Psoas muscle (tissue), 8 donors: ENCODE measurements at places on chromosomes 2 and 18. TPM values are rescaled to one million over a fixed set of nuclear protein-coding genes. Genes with fewer than 3 reads are reported as not detected.
A peak's percentile ranks its signal among the peaks of the same experiment; 100 is the strongest.

GRCh38 chr18:7840411-7840810, 273.3 kb downstream of the PTPRM start:
- no peak for DNase-seq

The ARL5A gene
- total RNA-seq, result 42.5 TPM

The KLHL29 gene
- 14.1 TPM for total RNA-seq

The IL1RL2 gene
- total RNA-seq, result 0.69 TPM

DNA sequence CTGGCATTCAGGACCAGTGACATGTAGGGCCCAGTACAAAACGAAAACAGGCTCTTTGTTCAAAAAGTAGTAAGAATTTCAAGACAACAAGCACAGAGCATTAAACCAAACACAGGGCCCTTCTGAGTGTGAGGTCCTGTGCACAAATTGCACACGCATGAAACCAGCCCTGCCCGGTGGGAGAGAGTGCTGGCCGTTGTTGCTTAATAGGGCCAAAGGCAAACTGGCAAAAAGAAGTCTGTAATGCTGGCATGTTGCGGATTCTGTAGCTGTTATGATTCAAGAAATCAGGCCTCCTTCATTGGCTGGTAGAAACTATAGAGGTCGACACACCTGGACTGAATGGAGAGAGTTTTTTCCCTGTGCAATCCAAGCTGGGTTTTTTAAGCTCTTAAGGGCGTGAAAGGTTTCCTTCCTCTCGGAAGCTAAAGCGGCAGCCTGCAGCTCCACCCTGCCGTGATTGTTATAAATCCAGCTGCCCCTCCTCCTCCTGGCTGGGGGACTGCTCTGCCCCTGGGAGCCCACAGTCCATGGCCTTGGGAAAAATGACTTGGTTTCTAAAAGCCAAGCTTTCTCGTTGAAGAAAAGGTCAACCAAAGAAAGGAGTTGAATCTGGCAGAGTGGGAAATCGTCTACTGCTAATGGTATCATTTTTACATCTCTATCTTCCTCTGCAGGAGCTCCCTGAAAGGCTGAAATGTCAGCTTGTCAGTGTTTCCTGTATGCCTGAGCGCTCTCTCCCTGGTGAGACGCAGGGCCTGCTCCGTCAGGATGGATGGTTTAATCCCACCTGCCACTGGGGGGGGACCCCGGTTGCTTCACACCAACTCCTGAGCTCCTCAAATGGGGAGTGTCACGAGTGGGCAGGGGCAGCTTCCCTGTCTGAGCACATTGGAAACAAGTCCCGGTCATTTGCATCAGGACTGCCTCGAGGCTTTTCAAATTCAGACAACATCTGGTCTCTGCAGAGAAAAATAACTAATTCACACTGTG, 143.6 kb downstream of the ALPK2 start:
- no peak for DNase-seq

DNA sequence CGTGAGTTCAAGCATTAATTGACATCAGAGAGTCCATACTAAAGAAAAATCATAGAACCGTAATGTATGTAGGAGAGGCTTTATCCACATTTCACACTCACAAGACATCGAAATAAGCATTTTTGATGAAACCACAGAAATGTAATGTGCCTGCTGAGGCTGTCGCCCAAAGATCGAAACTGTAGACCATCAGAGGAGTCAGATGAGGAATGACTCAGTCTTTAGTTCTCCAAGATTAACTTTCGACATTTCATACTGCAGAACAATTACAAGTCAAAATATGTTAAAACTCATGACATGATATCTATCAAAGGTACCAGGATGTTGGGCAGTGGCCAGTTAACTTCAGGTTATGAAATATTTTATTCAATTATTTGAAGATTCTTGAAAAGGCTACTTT, 79.6 kb downstream of the RAB31 start:
- no peak for DNase-seq

DNA sequence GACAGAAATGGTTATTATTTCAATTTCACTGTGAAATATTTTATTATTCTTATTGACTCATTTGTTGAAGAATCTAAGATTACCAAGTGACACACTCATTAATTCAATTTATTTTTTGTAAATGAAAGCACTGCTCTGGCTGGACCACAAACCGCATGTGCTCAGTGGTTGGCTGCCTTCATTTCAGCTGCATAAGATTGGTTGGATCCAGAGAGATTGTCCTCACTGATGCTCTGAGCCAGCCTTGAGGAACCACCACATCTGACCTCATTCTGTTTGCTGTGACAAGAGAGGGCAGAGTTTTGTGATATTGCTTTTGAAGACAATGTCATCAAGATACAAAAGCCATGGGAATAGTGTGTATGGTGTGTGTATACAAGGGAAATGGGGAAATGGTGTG, 192.1 kb downstream of the CYRIA start:
- DNase-seq, result no peak

DNA sequence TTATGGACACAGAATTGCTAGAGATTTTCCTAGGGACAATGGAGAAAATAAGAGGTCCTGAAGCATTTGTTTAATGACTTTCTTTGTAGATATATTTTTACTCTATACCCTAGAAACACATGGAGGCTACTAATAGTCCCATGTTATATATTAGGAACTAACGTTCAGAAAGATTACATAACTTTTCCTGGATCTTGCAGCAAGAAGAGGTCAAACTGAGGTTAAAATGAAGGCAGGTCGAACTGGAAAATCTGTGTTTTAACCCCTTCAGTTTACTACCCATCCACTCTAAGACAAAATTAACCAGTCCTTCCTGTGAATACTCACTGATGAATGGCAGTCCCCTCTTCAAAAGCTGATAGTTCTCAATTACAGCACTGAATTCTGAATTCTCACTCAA, 1415.8 kb upstream of the CELF4 start:
- no peak for DNase-seq

DNA sequence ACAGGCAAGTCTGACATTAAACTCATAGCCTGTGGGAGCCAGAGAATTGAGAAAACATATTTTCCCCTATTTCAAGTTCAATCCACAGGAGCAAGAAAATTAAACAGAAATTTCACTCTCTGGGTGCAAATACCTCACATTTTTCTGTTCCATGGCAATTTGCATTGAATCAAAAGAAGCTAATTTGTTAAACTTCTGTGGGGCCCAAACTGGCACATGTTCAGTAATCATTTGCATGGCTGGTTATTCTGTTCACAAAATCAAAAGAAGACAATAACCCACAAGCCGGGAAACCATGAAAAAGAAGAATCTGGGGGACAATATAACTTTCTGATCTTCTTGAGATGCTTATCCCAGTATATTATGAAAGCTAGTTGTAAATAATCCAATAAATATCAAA, 363.1 kb downstream of the LRP1B start:
- no peak for DNase-seq

The ORC2 gene
- 17.7 TPM for total RNA-seq

- DNase-seq, result no peak
These were observed 196.1 kb downstream of the LTBP1 start for GRCh38 chr2:33142810-33143209.

DNA sequence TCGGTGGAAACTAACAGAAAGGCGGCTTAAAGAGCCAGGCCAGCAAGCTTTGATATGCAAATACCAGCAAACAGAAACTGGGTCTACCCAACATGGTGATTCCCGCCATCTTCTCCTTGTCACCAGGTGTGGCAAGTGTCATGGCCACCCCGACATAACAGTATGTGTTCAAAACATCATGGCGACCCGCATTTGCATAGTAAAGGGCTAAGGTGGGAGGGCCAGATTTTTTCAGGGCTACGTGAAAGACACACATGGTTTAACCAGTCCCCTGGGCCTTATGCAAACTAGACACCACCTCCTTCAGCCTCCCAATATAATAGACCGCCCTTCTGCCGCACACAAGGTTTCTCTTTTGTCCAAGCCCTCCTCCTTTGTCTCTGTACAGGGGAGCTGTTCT, 260.4 kb downstream of the METTL4 start:
- DNase-seq, result no peak

The SP5 gene
- total RNA-seq, result not detected

GRCh38 chr18:48769006-48769636, 181.6 kb downstream of the SMAD7 start:
- DNase-seq, result peak; percentile 34

The C2orf72 gene
- not detected for total RNA-seq

GRCh38 chr2:178069551-178069950, 3.0 kb downstream of the PDE11A start:
- no peak for DNase-seq

- no peak for DNase-seq
These were observed 38.1 kb downstream of the L3MBTL4 start for GRCh38 chr18:6376433-6377229.

GRCh38 chr18:13528739-13529392, 197.5 kb downstream of the FAM210A start:
- no peak for DNase-seq

GRCh38 chr2:203669820-203670219, 36.6 kb upstream of the CD28 start:
- DNase-seq, result no peak

GRCh38 chr2:240622060-240622411, 3.2 kb upstream of the GPR35 start:
- peak; percentile 26 for DNase-seq

DNA sequence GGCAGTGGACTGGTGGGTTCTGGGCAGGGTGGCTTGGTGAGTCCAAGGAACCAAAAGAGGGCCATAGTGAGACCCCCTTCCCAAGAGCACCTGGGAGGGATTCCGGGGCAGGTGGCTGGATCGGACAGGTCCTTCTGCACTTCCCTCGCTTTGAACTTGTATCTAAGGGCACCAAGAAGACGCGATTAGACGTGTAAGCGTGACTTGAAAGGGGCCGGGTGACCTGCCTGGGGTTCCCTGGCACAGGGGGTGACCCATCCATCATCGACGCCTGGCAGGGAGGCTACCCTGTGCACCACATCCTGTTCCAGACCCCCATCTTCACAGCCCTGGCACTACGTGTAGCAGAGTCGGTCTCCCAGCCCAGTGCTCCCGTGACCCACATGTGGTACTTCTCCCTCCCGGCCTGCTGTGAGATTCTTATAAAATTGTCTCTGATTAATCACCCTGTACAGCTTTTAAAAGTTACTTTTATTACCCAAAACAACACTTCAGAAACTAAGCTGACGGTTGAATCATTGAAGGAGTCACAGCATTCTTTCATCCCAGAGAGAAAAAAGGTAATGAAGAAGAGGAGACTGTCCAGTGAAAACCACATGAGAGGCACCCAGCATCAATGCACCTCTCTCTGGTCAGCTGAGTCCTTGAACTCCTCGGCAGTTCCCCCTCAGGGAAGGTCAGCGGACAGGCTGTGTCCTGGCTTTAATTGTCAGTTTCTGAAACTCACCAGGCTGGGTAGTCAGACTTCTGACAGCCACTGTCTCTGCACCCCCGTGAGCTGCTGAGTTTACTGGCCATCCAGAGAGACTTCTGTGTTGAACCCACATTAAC, 13.0 kb downstream of the SH3BP4 start:
- no peak for DNase-seq

- DNase-seq, result no peak
These were observed 278.3 kb downstream of the MYCN start for GRCh38 chr2:16218625-16219024.

The LHCGR gene
- total RNA-seq, result not detected

The MBP gene
- total RNA-seq, result 51.6 TPM

- no peak for DNase-seq
These were observed 39.9 kb downstream of the TANK start for GRCh38 chr2:161199912-161200701.

- DNase-seq, result no peak
These were observed 113.7 kb downstream of the C2orf74 start for GRCh38 chr2:61275575-61276184.

The CPS1 gene
- total RNA-seq, result 1.5 TPM

DNA sequence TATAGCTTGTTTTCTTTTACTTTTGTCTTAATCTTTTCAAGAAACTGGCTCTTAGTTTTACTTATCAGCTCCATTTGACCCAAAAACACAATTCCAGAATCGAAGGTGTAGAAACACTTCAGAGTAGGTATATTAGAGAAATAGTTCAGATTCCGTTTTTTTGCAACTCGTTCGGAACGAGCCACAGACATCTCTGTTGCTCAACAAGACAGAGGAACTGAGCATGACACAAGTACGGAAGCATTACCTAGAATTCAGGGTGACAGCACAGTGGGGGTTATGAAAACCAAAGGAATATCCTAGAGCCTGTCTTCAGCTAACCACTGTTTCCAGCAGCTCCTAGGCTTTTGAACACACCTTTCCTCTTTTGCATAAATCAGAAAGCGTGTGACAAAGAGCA, 5.0 kb downstream of the HRH4 start:
- DNase-seq, result no peak

DNA sequence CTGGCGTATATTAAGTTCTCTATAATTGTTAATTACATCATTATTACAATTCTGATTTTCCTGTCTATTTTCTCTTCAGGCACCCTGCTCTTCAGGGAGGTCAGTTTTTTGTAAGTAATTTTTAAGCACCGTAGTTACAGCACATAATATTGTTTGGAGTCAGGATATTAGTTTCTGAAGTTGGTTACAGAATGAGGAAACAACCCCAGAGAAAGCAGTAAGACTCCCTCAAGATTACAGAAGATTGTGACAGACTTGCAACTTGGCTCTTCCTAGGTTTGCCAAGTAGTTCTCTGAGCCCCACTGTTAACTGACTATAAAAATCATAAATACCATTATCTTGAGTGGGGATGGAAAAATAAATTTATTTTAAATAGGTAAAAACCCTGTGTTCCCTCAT, 921 bp downstream of the RPE start:
- DNase-seq, result no peak

The CDK5R2 gene
- not detected for total RNA-seq

- no peak for DNase-seq
These were observed 21.6 kb upstream of the RAB6C start for GRCh38 chr2:129957891-129958290.

The HES6 gene
- total RNA-seq, result 13.1 TPM

DNA sequence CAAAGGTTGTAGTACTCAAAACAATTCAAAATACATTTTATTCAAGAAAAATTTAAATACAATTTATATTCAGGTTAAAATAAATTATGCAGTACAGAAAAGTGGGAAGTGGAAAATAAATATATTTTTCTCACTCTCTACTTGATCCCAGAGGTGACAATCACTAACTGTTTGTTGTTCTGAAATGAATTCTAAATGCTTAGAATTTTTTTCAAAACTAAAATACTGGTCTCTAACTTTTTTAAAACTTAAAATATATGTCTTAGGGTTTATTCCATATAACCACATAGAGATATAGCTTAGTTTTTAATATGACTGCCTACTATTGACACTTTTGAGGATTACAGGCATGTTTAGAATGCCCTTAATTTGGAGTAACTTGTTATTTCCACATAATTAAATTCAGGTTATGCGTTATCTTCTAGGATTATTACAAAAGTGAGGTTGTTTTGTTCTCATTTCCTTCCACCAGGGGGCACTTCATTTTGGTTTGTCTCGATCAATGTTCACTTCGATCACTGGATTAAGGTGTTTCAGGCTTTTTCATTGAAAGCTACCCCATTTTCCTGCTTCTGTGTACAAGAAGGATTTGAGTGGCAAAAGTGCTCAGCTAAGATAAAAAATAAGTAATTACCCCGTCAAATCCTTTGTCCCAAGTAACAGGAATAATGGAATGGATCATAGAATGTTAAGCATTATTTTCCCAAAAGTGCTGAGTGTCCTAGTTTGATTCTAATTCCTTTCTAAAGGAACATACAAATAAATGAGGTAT, 27.1 kb upstream of the TFPI start:
- DNase-seq, result no peak
